ENCODE measurements at places on chromosomes 1 and 21.

- DNase-seq = no peak
Observed at GRCh38 chr1:59619557-59619956, 195.2 kb upstream of the HOOK1 start.

DNA sequence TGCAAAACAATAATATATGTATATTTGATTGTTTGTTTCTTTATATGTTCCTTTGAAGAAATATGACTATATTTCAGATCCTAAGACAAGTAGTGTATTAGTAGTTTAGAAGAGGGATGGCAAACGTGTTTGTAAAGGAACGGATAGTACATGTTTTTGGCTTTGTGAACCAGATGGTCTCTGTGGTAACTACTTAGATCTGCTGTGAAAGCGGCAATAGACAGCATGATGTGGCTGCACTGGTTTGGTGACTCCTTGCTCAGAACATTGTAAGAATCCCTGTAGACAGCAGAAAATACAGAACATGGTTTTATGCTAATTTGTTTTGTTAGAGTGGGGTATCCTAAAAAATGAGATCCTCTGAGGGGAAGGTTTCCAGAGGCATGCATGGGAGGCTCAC lies 3.1 kb downstream of the ACADM start:
- no peak for DNase-seq

- DNase-seq = no peak
Observed at GRCh38 chr1:213997038-213997771, 9.4 kb downstream of the PROX1 start.

GRCh38 chr1:217867446-217867995 lies 236.4 kb downstream of the SPATA17 start:
- no peak for DNase-seq

DNA sequence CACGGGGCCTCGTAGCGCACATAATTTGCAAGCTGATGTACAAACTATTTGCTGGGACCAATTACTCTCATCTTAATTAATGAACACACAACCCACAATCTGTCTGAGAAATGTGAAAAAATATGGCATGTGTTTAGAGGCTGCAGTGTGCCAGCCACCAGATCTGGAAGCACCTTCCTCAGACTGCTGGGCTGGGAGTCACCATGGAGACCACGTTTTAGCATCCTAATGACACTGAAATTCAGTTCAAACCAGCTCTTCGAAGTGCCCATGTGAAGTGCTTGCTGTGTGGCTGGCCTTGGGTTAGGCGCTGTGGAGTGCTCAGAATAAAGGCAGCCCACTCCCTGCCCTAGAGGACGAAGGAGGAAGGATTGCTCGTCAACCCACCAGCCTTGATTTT lies 482.4 kb downstream of the OMA1 start:
- no peak for DNase-seq

- no peak for DNase-seq
Observed at GRCh38 chr1:64896551-64896950, 69.8 kb downstream of the JAK1 start.

GRCh38 chr1:207055386-207056001 lies 2.4 kb downstream of the PFKFB2 start:
- DNase-seq = no peak

GRCh38 chr21:30232011-30232410 lies 16.1 kb upstream of the CLDN8 start:
- DNase-seq = no peak

GRCh38 chr21:37257511-37257966 lies 9.6 kb downstream of the VPS26C start:
- DNase-seq = peak; percentile 24

DNA sequence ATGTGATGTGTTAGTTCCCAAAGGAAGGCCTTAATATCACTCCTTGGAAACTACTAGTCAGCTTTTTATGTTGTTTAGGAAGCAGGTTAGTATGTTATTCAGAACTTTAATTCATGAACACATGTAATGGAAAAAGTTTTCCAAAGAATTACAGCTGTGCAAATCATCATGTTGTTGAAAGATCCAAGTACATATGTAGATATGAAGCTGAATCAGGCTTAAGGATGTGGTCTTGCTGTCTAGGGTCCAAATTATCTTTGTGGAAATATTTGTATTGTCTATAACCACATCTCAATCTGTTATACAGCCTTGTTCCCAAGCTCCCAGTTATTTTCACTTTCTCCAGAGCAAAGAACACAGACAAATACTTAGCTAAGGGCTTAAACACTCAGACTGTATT lies 231.6 kb downstream of the TPR start:
- peak; percentile 59 for DNase-seq

- no peak for DNase-seq
Observed at GRCh38 chr1:211947396-211948295, 87.7 kb downstream of the INTS7 start.

DNA sequence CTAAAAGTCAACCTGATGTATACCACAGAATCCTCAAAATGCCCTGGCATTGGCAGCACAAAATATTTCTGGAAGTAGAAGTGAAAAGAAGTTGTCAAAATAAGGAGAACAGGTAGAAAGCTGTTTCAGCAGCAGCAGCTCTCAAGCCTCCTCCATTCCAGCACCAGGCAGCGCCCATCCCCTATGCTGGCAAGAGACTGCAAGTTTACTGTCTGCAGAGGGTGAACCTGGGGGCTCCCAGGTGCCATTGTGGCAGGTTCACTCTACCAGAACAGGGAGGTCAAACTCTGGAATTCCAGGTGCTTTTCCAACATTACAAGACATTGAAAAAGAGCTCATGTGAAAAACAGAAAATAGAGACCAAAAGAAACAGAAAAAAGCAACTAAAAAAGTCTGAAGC lies 128.8 kb upstream of the CTTNBP2NL start:
- DNase-seq = no peak

DNA sequence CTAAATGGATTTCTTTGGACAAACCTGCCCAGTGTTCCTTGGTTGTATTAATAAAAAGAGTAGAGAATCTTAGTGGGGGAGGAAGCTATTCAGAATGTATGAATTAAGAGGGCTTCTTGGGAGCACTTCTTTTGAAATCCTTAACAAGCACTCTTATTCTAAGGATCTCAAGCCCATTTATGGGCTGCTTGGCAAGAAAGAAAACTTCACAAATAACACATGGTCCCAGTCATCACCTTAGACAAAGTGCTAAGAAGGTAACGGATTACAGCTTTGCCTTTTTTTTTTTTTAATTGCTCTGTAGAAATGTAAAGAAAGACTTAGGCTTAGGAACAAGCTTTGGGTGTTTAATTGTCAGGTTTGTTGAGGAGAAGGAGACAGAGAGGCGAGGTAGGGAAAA lies 76.6 kb upstream of the IPO9 start:
- no peak for DNase-seq

GRCh38 chr1:228898582-228898992 lies 163.3 kb downstream of the RHOU start:
- no peak for DNase-seq
